Fibroblast of lung (primary cell): ENCODE measurements at places on chromosomes 13 and 19. TPM values are rescaled to one million over a fixed set of nuclear protein-coding genes. Genes with fewer than 3 reads are reported as not detected.

Gene KIR2DL4
- total RNA-seq, result not detected in 2 replicates

Gene THSD8
- 0.51 TPM in 1 of 2 replicates, not detected in the other for total RNA-seq

Gene PCDH9
- 0.26 and 0.50 TPM in 2 replicates for total RNA-seq

Gene NTF4
- total RNA-seq, result not detected in 2 replicates

Gene SPACA4
- not detected in 2 replicates for total RNA-seq

DNA sequence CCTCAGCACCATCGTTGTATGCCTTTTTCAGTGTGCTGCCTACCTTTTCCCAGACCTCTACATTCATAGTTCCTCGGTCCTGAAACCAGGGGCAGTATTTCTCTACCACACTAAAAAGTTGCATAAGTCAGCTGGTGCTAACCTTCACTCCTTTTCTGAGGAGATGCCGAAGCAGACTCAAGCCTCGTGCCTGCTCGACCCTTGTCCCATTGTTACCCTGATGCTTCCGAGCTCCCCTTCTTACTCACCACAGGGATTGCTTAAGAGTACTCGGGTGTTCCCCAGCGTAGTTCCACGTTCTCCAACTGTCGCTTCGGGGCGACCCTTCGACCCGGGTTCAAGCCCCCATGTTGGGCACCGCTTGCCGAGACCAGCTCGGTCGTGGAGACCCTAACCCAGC is 19.0 kb upstream of the IL17D start:
- H3K4me1 ChIP-seq, result peaks cover 3% of the 10 kb centered on the region
- no peak overlapping the region for H3K27ac ChIP-seq
- no peaks in the 10 kb centered on the region for H3K36me3 ChIP-seq
- H3K27me3 ChIP-seq, result no peaks in the 10 kb centered on the region
- no peak overlapping the region for H3K4me3 ChIP-seq
- peak; percentile 45 for DNase-seq

- H3K36me3 ChIP-seq, result no peaks in the 10 kb centered on the region
- H3K27ac ChIP-seq, result no peak overlapping the region
- DNase-seq, result no peak
- no peaks in the 10 kb centered on the region for H3K4me1 ChIP-seq
- H3K4me3 ChIP-seq, result no peak overlapping the region
Observed at GRCh38 chr13:43472339-43472738, 314.4 kb downstream of the ENOX1 start.

GRCh38 chr19:29389495-29389894 is 136.3 kb upstream of the VSTM2B start:
- no peak for DNase-seq
- no peaks in the 10 kb centered on the region for H3K36me3 ChIP-seq
- H3K27ac ChIP-seq, result no peak overlapping the region
- H3K27me3 ChIP-seq, result no peaks in the 10 kb centered on the region
- H3K4me1 ChIP-seq, result no peaks in the 10 kb centered on the region

- H3K27me3 ChIP-seq, result no peaks in the 10 kb centered on the region
- no peak overlapping the region for H3K4me3 ChIP-seq
- DNase-seq, result no peak
- no peak overlapping the region for H3K27ac ChIP-seq
Observed at GRCh38 chr19:2997720-2998119, 20.4 kb downstream of the TLE6 start.

DNA sequence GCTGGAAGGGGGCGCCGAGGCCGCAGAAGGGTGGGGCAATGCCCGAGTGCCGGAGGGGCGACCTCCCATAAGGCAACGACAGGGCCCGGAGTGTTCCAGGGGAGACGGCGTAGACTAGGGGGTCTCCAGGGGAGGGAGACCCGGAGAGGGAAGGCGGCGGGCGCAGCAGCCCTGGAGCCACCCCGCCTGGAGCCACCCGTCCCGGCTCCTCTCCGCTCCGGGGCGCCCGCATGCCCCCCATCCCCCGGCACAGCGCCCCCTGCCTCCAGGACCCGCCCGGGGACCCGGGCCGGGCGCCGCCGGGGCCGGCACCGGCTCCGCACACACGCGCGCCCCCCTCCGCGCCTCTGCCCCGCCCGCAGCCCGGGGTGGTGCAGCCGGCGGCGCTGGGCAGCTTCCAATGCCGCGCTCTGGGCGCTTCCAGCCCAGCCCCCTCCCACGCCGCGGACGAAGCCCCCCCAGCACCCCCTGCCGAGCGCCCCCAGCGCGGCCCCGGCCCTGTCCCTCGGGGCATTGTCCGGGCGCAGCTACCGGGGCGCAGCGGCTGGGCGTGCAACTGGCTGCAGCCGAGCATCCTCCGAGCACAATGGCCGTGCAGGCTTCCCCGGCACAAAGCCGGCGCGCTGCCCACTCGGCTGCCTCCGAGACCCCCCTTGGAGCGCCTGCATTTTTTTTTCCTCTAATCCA is 519 bp downstream of the PTPRS start:
- H3K27me3 ChIP-seq, result peaks cover 20% of the 10 kb centered on the region
- peak overlapping the region; percentile 51 for H3K4me3 ChIP-seq

DNA sequence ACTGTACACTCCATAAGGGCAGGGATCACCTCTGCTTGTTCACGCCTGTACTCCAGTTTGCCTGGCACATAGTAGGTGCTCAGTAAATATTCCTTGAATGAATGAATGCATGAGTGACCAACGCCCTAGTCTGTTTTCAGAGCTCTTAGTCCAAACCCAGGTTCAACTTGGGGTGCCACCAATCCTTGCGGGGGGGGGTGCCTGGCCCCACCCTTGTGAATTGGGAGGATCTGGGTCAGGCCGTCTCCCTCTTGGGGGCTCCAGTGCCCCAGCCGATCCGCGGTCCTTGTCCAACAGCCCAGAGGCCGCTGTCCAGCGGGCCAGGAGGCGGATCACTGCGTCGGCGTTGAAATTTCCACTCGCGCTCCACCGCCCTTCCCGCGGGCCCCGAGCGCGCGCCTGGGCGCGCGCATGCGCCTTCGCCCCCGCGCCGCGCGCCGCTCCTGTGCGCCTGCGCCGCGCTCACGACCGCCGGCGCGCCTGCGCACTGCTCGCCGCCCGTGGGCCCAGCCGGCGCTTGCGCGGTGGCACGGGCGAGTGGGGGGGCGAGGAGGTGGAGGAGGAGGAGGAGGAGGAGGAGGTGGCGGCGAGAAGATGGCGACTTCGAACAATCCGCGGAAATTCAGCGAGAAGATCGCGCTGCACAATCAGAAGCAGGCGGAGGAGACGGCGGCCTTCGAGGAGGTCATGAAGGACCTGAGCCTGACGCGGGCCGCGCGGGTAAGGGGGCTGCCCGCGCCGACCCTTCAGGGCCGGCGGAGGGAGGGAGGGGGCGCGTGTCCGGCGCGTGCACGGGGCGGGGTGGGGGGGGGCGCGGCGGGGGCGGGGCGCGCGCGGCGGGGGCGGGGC is at the start of gene CRTC1:
Gene CRTC1, plus strand, starts transcription at position 572 of the 849 bp plus-strand sequence. Its CDS starts 23 bp downstream, at position 595.
- peak; percentile 84 for DNase-seq
- H3K4me1 ChIP-seq, result peaks cover 9% of the 10 kb centered on the region
- no peaks in the 10 kb centered on the region for H3K36me3 ChIP-seq
- H3K27me3 ChIP-seq, result no peaks in the 10 kb centered on the region
- H3K27ac ChIP-seq, result peak within 1 kb of the TSS; percentile 63

DNA sequence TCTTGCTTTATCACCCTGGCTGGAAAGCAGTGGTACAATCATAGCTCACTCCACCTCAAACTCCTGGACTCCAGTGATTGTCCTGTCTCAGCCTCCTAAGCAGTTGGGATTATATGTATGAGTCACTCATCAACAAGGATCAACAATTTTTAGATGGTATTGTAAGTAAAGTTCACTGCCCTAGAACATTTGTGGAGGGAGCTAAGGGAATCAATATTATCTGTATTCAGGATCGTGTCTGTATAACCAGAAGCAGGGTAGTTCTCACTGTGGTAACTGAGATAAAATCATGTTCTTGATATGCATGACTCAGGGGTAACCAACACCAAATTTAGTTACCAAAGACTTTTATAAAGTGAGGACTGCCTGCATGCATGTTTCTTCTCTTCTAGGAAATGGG is 27.0 kb downstream of the ZMYM5 start:
- no peak overlapping the region for H3K27ac ChIP-seq
- H3K27me3 ChIP-seq, result no peaks in the 10 kb centered on the region
- H3K36me3 ChIP-seq, result peaks cover 2% of the 10 kb centered on the region
- no peak overlapping the region for H3K4me3 ChIP-seq

DNA sequence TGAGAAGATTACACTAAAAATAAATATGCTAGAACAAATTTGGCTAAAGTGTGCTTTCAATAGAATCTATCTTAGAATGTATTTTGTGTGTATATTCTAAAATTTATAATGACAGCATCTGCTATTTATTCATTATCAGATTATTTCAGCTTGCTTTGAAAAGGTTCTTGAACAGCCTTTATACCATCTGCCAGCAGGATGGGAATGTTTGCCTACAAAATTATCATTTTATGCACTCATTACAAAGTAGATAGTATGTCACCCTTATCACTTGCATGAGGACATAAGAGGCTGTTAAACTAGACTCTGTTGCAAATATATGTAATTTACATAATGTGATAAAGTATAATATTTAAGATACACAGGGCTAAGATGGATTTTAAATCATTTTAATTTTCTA is 1286.9 kb upstream of the PCDH20 start:
- H3K4me1 ChIP-seq, result no peaks in the 10 kb centered on the region
- H3K27ac ChIP-seq, result no peak overlapping the region
- no peaks in the 10 kb centered on the region for H3K27me3 ChIP-seq
- H3K4me3 ChIP-seq, result no peak overlapping the region

DNA sequence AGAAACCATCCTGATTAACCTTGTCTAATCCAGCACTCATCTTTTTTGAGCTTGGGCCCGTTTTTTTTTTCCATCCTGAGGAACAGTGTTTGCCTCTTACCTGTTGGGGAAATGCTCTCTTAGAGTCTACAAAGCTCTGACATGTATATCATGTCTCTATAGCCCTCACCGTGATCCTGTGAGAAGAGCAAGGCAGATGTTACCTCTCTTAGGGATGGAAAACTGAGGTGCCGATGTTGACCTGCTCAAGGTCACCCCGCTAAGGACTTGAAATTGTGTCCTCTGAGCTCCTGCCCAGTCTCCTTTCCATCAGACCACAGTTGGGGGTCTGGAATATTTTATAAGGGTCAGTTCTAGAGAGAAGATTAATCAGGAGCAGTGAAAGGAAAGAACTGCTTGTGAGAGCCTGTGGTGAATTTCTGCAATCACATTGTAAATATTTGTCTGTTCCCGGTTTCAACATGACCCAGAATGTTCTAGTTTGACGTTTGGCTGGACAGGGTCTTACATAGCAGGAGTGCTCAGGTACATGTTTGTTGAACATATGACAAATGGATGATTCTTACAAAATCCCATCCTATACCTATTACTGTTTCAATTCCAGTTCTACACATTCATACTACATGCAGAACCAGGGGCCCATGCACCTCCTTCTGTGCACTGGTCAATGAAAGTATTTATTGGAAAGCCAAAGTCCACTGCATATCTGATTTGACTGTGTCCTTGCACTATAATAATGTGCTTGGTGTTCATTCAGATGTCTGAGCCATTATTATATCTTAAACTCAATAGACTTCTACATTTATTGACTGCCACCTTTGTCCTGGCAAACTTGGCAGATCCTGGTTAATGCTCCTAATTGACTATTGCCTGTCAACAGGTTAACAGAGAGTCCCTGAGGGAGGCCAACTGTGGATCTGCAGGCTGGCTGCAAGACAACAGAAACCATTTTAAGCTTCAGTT is 12.1 kb downstream of the SLC25A15 start:
- no peak overlapping the region for H3K4me3 ChIP-seq
- no peaks in the 10 kb centered on the region for H3K27me3 ChIP-seq
- no peak for DNase-seq
- H3K4me1 ChIP-seq, result no peaks in the 10 kb centered on the region
- no peak overlapping the region for H3K27ac ChIP-seq

DNA sequence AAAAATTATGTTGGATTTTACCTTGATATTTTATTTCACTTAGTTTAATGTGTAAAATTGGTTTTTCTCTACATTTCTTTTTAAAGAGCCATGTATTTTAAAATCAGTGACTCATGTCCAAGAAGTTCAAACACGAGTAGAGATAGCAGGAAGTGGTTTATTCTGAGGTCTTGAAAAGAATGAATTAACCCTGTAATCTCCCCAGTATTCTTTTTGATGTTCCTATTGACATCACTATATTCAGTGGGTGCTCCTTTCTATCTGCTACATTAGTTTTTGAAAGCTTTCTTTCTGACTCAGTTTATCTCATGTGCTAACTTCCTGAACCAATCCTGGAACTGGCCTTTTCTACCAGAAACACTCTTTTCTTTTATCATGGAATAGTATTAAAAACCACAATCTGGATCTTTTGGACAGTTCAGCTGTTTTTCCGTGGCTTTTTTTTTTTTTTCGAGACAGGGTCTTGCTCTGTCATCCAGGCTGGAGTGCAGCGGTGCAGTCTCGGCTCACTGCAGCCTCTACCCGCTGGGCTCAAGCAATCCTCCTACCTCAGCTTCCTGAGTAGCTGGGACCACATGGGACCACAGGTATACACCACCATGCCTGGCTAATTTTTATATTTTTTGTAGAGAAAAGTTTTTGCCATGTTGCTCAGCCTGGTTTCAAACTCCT is 114.9 kb downstream of the PCCA start:
- H3K27ac ChIP-seq, result no peak overlapping the region
- H3K27me3 ChIP-seq, result no peaks in the 10 kb centered on the region
- no peaks in the 10 kb centered on the region for H3K4me1 ChIP-seq
- no peaks in the 10 kb centered on the region for H3K36me3 ChIP-seq
- DNase-seq, result peak; percentile 89

DNA sequence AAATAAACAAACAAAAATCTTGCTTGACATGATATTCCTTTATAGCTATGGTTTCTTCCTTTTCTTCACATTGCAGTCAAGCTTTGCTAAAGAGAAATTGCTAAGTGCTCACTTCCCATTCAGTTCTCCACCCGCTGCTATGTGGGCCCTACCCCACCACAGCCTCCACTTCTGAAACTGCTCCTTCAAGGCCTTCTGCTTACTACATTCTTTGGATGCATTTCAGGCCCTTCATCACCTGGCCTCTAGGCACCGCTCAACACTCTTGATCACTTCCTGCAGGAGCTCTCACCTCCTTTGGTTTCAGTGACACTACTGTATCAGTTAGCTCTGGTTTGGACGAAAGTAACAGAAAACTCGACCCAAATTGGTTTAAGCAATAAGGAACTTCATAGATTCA is 72.4 kb downstream of the KLF5 start:
- no peak overlapping the region for H3K27ac ChIP-seq
- no peaks in the 10 kb centered on the region for H3K27me3 ChIP-seq
- no peaks in the 10 kb centered on the region for H3K36me3 ChIP-seq
- no peaks in the 10 kb centered on the region for H3K4me1 ChIP-seq
- H3K4me3 ChIP-seq, result no peak overlapping the region

GRCh38 chr19:2478756-2479555 is 3.0 kb downstream of the GADD45B start:
- H3K36me3 ChIP-seq, result peaks cover 8% of the 10 kb centered on the region
- H3K4me1 ChIP-seq, result no peaks in the 10 kb centered on the region
- DNase-seq, result peak; percentile 74
- no peaks in the 10 kb centered on the region for H3K27me3 ChIP-seq

GRCh38 chr13:104983601-104984000 is 1551.9 kb downstream of the EFNB2 start:
- H3K4me3 ChIP-seq, result no peak overlapping the region
- H3K27ac ChIP-seq, result no peak overlapping the region
- DNase-seq, result no peak
- no peaks in the 10 kb centered on the region for H3K27me3 ChIP-seq
- no peaks in the 10 kb centered on the region for H3K36me3 ChIP-seq
